ENCODE measurements at places on chromosomes 7 and 10. TPM values are rescaled to one million over a fixed set of nuclear protein-coding genes. Genes with fewer than 3 reads are reported as not detected.

CALML3 gene
- total RNA-seq: not detected

SLC26A5 gene
- total RNA-seq: not detected

SPDYE6 gene
- 0.16 TPM for total RNA-seq

ADGRA1 gene
- 2.5 TPM for total RNA-seq

TFEC gene
- total RNA-seq: 2.2 TPM

DNA sequence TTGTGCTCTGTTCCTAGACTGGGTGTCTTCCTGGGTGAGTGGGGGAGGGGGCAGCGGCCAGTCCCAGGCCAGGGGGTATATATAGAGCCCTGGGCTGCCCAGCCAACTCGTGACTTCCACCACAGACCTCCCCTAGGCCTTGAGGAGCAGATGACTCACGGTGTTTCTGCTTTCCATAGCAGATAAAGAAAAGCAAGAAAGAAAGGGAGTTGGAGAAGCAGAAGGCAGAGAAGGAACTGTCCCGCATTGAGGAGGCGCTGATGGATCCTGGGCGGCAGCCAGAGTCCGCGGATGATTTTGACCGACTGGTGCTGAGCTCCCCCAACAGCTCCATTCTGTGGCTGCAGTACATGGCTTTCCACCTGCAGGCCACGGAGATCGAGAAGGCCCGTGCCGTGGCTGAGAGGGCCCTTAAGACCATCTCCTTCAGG, 10.1 kb downstream of the CALHM2 start:
- no peak for DNase-seq

DNA sequence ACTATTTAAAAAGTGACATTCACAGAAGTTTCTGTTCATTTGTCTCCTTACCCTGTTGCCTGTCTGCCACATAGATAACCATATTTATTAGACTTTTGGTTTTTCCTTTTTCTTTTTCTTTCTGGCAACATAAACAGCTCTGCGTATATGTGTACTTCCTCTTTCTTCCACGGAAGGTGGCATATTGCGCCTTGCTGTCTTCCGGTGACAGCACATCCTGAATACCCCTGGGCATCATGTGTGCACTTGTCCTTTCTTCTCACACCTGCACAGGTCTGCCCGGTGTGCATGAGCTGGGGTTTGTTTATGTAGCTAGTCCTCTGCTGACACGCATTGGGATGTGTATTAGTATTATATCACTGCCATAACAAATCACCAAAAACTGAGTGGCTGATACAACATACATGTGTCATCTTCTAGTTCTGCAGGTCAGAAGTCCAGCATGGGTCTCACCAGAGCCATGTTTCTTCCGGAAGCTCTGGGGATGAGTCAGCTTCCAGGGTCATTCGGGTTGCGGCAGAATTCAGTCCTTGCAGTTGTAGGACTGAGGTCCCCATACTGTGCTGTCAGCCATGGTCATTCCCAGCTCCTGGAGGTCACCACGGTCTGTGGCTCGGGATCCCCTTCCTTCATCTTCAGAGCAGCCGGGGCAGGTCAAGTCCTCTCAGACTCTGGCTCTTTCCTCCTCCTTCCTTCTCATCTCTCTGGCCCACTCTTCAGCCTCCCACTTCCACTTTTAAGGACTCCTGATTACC, 596.0 kb upstream of the FOXK1 start:
- DNase-seq: no peak

DNA sequence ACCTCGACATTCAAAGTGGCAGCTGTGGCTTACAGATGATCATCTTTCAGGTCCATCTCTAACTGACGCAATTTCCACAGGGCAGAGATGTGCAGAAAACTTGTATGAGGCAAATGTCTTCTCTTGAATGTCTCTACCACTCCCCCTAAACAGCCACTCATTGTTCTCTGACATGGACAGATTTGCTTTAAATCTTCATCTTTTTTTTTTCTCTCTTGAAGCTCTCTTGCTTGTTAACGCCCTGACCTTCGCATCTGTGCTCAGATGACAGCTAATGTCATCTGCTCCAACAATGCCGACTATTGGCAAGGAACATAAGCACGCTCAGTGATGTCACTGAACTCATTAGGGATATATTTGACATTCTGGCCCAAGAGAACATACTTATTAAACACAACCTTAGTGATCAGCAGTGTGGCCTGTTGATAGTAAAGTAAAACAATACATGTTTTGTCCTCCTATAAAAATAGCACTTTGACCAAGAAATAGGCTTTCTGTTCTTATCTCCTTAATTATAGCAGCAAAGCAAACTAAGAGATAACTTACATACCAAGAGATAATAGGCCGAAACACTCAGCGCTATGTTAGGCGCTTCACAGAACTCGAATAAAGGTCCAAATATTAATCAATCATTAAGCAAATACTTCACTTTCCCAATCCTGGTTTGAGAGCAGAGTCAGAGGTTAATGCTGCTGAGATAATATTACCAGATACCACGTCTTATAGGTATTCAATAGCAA, 583.5 kb downstream of the PARD3 start:
- no peak for DNase-seq

SUN3 gene
- total RNA-seq: not detected

DNA sequence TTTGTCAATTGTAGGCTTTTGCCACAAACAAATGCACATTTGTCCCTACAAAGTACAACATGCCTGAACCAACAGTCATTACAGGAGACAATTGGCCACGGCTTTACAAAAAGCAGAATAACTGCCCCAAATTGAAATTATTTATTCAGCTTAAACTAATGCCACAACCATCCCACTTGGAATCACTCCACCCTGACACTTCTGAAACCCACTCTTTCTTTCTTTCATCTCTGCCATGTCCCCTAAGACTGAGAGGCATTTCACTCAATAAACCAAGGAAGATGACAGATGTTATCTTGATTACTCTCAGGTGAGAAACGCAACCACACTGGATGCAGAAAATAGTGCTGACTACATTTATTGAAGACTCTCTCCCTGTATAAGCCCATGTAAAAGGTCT, 2.6 kb upstream of the NPM3 start:
- DNase-seq: no peak

DNA sequence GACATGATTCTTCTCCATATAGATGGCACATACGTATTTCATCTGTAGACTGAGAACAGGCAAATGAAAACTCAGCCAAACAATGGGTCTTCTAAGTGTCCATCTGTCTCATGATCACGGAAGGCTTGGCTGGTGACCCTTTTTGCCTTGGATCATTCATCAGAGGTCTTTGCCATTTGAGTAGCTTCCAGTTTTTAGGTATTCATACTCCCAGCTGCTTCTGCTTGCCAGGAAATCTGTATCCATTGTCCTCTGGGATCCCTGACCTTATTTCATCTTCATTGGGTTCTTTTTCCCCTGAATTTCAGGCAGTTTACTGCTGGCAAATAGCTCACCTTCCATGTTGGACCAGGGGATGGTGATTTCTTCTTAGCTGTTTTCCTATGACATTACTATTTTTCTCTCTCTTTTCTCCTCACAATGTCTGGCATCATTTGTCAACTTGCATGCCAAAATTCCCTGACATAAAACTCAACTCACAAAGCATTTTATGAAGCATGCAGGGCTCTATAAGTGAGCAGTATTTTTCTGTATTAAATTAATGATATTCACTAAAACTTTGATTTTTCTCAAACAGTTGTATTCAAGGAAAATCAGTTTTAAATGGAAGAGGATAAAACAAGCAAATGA, 241.2 kb downstream of the DNAJB9 start:
- DNase-seq: no peak

ADAM8 gene
- total RNA-seq: 1.7 TPM

DNA sequence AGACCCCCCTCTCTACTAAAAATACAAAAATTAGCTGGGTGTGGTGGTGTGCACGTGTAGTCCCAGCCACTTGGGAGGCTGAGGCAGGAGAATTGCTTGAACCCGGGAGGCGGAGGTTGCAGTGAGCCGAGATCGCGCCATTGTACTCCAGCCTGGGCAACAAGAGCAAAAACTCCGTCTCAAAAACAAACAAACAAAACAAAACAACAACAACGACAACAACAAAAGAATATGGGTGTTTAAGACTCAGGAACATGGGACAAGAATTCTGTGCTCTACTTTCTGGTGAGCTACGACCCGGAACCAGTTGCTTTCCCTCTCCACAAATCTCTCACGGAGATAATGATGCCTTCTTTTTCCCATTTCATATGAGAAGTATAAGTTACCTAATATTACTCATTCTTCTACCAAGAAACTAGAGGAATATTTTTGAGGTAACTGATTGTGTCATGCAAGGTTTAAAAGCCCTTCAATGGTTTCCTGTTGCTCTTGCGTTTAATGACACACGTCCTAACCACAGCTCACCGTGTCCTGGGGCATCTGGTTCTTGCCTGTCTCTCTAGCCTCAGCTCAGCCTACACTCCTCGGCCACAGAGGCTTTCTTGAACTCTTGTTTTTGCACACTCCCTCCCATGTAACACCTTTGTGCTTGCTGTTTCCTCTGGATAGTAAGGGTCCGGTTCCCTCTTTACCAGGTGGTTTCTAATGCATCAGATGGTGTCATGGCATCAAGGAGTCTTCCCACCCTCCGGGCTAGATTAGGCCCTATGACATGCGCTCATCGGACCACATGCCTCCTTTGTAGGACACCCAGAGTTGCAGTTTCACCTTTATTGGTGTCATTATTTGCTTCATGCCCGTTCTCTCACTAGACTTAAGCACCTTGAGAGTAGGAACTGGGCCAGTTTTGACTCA, 67.5 kb downstream of the PFKFB3 start:
- no peak for DNase-seq
